ENCODE measurements at places on chromosomes 4 and X.

- no peak for DNase-seq
These were observed 18.7 kb upstream of the RBMX start for GRCh38 chrX:136899221-136899620.

- no peak for DNase-seq
These were observed 13.7 kb upstream of the AREG start for GRCh38 chr4:74431113-74431826.

DNA sequence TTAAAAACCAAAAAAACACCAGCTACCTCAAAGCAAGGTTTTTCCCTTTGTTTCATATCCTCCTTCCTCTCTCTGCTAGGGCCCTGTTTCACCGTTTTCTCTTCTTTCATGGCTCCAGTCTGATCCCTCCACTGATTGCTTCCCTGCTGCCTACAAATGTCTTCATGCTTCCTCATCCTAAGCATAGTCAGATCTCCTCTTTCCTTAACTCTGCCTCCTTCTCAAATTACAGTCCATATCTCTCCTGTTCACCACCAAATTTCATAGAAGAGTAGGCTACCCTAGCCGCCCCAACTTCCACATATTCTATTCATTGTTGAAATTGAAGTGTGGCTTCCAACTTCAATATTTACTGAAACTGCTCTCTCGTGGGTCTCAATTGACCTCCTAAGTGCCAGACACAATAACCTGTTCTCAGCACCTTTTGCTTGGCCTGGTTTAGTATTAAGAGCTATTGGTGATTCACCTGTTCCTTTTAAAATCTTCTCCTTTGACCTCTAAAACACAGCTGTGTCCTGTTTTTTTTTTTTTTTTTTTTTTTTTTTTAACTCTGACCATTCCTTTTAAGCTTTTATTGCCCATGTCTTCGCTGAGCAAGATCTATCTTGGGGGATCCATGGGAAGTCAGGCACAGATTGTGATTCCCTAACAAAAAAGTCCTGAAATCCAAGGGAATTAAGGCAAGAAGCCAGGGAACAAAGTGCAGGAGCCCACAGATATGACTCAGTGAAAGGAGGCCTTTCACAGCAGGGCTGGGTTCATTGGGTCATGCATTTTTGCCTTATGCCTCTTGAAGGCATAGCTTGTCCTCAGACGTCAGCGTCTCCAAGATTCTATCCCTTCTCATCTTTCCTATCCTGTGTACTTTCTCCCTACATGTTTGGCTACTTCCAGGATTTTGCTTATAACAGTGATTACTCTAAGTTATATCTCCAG lies 85.4 kb downstream of the RPS3A start:
- DNase-seq = no peak

- no peak for DNase-seq
These were observed 77.4 kb downstream of the ANKRD17 start for GRCh38 chr4:73181231-73181630.

GRCh38 chr4:155071962-155072361 lies 136.5 kb upstream of the NPY2R start:
- DNase-seq = no peak

- DNase-seq = no peak
These were observed 192.5 kb upstream of the ADAMTS3 start for GRCh38 chr4:72761368-72762038.

GRCh38 chr4:57048590-57049304 lies 61.4 kb downstream of the IGFBP7 start:
- no peak for DNase-seq

DNA sequence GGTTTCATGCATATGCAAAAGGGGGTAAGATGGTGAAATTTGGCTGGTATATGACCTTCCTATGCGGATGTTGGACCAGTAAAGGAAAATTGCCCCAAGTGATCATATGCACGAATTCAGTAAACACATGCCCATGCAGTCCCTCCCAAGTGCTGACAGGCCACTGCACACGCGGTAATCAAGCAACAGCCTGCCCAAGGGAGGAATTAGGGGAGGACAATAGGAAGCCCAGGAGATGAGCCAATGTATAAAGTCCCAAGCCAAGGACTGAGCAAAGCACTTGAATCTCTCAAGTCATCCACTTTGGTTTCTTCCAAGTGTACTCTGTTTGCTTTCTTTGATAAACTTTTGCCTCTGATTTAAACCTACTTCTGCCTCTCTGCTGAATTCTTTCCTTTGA lies 21.1 kb downstream of the MAGEB16 start:
- no peak for DNase-seq

DNA sequence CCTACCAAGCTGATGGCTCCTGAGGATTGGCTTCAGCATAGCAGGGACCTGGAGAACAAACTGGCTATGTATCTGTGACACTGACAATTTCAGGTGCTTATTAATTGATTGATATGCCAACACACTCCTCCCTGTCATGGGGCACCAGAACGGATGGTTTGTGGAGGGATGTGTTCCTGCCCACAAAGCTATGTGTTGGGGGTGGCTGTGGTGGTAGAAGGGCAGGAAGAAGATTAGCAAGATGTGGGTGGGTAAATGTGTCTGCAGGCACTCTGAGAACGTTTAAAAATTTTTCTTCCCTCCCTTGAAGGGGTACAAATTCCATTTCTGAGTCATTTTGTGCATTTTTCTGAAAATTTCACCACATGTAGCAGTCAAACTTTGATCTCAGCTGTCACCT lies 55.0 kb upstream of the SCML1 start:
- DNase-seq = no peak

GRCh38 chr4:14267373-14268060 lies 640.0 kb upstream of the BOD1L1 start:
- DNase-seq = no peak

GRCh38 chr4:39124885-39125599 lies 57.3 kb upstream of the WDR19 start:
- no peak for DNase-seq

DNA sequence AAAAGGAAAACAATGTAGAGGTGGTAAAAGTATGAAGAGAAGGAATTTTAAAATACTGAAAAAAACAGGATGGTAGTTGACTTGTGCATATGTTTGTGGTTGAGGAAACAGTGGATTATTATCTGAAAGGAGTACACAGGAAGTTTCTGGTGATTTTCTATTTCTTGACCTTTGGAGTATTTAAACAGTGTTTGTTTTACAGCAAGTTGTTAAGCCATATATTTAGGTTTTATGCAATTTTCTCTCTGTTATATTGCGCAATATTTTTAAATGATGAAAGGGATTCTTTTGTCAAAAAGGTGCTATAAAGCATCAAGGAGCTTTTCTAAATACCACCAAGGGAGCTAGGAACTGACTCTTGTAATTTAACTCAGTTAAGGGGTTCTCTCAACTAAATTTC lies 343.1 kb upstream of the MAOA start:
- no peak for DNase-seq

DNA sequence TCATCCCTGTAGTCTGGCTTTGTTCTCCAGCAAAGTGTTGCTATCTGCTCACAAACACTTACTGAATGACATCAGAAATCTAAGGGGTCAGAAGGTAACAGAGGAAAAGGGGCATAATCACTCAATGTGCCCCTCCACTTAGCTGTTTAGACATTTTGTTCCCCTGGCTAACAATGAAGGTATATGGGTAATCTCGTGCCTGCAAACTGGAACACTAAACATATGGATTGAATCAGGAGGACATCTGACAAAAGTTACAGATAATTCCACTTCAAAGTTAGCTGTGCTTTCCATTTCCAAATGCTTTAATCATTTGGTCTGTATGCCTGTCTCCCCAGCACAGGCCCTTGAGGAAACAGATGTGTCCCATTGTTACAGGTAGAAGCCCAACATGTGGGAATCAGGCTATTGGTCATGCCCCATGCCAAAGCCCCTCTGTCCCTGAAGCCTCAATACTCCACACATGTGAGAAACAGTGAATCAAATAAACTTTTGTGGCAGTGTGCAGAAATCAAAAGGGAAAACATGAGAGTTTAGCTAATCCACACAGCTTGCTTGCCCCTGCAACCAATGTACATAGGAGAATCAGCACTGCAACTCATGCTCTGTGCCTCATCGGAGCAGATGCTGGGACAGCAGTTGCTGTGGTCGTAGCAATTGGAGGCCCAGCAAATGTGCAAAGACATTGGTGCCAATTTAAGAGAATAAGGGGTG lies 111.7 kb downstream of the RNF150 start:
- DNase-seq = no peak
